ENCODE measurements at places on chromosomes 2 and 18. TPM values are rescaled to one million over a fixed set of nuclear protein-coding genes. Genes with fewer than 3 reads are reported as not detected.

DNA sequence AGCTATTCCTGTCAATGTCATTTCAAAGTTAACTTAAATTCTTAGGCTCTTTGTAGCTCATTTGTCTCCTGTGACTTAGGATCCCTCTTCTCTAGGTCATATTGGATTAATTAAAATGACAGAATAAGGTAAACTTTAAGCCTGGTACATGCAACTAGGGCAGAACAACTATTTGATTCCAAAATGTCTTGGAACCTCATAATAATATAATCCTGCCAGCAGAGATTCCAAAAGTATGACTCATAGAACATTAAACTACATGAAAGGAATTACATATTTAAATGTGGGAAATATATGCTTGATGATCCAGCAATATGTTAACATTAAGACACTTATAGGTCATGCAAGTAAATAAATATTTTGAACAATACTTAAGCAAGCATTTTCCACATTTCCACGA, 63.3 kb downstream of the COL3A1 start:
- DNase-seq, result no peak

GRCh38 chr2:30566631-30567030, 119.6 kb downstream of the LCLAT1 start:
- no peak for DNase-seq

DNA sequence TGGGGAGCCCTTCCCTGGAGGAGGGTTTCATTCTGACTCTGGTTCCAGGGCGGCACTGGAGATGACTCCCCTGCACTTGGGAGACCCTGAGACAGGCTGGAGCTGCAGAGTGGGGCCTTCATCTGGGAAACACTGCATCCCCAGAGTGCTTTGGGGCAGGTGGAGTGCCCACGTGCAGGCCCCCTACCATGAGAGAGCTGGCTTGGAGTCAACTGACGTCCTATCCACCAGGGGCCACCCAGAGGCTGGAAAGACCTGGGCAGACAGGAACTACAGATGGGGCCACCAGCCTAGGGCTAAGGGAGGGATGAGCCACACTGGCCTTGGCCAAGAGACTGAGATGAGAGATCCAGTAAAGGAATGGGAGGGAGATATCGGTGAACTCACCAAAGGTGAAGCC, 153.8 kb downstream of the ASB1 start:
- no peak for DNase-seq

GRCh38 chr2:175293776-175294175, 112.3 kb upstream of the ATP5MC3 start:
- no peak for DNase-seq

GRCh38 chr18:53305461-53305860, 919.0 kb downstream of the MBD2 start:
- no peak for DNase-seq

GRCh38 chr2:97961534-97961933, 34.2 kb downstream of the TMEM131 start:
- no peak for DNase-seq

DNA sequence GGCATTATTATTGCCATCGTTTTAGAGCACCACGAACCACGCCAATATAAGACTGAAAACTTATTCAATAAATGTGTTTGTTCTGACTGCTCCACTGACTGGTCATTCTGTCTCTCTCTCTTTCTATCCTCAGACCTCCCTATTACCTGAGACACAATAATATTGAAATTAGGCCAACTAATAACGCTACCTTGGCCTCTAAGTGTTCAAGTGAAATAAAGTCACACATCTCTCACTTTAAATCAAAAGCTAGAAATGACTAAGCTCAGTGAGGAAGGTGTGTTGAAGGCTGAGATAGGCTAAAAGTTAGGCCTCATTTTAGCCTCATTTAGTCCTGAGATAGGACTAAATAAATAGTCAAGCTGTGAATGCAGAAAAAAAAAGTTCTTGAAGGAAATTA, 38.8 kb downstream of the G6PC2 start:
- DNase-seq, result no peak

Gene HOXD12
- not detected for total RNA-seq

DNA sequence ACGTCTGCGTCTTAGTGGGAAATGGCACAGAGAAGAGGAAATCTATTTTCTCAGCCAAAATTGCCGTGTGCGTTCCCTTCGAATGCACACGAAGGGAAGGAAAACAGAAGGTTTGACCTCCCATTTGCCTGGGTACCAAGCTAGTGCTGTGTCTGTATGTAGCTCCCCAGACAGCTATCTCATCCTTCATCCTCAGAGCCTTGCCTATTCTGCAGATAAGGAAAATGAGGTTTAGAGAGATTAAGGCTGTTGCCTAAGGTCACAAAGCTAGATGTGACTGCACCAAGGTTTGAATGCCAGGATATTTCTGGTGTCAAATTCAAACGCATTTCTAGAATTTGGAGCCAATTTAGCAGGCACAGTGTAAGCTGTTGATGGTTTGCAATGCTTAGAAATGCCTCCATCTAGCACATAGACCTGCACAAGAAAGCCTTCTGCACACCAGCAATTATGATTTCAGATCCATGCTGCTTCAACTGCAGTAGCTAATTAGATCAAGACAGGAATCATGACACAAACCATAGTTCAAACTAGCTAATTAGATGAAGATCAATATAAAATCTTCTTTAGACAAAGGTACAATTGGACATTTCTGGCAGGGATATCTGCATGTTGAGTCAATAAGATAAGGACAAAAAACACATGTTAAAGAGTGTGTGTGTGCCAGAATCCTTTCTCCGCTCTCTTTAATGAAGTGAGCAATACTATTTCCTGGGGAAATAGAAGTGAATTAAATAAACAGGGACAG, 115.1 kb downstream of the CMPK2 start:
- no peak for DNase-seq

- DNase-seq, result no peak
Observed at GRCh38 chr2:170411660-170412059, 233.7 kb downstream of the MYO3B start.

DNA sequence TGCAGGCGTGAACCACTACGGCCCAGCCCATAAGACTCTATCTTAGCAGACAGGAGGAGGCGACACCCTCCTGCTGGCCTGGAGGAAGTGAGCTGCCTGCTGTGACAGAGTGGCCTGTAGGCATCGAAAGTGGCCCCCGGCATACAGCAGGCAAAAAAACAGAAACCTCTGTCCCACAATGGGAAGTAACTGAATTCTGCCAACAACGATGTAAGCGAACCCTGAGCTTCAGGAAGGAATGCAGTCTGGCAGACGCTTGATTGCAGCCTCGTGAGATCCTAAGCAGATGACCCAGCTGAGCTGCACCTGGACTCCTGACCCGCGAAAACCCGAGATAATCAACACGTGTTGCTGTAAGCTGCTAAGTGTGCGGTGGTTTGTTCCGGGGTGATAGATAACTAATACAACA, 13.6 kb downstream of the MRO start:
- DNase-seq, result no peak

GRCh38 chr2:232448304-232448690, 7.7 kb upstream of the ALPI start:
- DNase-seq, result no peak

- DNase-seq, result no peak
Observed at GRCh38 chr18:45542043-45542442, 73.2 kb upstream of the SLC14A2 start.

- DNase-seq, result no peak
Observed at GRCh38 chr18:413233-413632, 87.3 kb downstream of the COLEC12 start.

Gene GNLY
- 7.7 TPM for total RNA-seq

Gene TMEM163
- total RNA-seq, result not detected

DNA sequence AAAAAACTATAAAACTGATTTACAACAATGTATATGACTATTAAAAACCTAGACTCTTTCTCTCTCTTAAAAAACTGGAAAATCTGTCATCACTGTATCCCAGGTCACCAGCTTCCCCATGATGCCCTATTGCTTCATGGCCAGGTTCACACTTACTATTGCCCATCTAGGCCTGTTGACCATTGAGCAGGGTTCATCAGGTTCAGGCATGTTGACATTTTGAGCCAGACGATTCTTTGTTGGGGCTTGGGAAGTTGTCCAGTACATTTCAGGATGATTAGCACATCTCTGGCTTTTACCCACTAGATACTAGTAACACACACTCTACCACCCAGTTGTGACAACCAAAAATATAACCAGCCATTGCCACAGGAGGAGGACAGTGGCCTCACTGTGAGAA, 26.9 kb upstream of the RAB27B start:
- no peak for DNase-seq

DNA sequence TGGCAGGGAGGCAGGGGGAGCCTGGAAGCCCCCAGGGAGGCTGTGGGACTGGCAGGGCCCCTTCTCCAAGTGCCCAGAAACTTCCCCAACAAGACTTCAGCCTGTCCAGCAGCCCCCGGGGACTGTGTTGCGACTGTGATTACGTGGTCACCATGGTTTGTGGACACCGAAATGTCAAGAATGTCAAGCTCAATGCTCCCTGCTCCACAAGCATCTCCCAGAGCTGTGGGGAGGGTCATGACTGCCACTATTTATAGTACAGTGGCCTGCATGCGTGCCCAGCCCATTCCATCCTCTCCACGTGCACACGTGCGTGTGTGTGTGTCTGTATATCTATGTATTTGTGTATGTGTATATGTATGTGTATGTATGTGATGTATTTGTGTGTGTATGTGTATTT, 93.8 kb upstream of the MBOAT2 start:
- no peak for DNase-seq

Gene MAPK4
- total RNA-seq, result not detected

DNA sequence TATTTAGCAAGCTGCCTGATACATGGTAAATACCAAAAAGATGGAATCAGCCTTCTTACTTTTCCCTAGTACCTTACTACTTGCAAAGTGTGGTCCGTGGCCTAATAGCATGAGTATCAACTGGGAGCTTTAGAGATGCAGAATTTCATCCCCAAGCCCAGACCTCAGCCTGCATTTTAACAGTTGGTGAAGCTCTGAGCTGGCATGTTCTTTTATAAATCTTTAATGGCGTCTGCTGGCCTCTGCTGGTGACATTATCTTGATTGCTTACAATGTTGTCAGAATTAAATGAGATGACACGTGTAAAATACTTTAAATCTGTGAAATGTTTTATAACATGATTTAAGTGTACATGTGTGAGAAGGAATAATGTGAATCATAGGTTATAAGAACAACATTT, 115.1 kb upstream of the NOSTRIN start:
- DNase-seq, result no peak

- DNase-seq, result no peak
Observed at GRCh38 chr2:169709981-169710380, 15.7 kb downstream of the PHOSPHO2 start.

DNA sequence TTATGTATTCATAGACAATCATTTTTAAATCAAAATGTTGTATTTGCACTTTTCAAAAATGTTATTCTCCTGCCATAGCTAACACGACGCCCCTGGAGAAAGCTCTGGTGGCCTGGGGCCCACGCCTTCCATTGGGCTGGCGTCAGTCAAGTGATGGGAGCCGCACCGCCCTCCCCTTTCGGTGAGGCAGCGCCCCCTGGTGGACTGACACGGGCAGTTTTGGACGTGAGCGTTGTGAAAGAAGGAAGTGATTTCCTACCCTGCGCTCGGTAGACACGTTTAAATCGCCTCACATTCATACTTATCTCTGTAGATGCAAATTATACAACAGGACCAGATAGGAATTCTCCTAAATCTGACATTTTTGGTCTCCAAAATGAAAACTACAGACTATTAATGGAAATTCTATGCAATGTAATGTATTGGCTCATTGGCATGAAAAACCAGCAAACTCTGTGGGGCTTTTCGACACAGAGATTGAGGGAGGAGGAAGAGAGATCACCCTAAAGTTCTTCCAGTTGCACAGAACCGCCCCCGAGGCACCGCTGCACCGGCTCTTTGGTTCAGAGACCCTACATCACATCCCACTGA, 326.2 kb upstream of the SOX11 start:
- no peak for DNase-seq

Measured in CD8-positive, alpha-beta memory T cell (primary cell).